ENCODE measurements at places on chromosomes 2 and 18.

- DNase-seq: no peak
Measured at GRCh38 chr2:66555501-66556324, 120.8 kb downstream of the MEIS1 start.

DNA sequence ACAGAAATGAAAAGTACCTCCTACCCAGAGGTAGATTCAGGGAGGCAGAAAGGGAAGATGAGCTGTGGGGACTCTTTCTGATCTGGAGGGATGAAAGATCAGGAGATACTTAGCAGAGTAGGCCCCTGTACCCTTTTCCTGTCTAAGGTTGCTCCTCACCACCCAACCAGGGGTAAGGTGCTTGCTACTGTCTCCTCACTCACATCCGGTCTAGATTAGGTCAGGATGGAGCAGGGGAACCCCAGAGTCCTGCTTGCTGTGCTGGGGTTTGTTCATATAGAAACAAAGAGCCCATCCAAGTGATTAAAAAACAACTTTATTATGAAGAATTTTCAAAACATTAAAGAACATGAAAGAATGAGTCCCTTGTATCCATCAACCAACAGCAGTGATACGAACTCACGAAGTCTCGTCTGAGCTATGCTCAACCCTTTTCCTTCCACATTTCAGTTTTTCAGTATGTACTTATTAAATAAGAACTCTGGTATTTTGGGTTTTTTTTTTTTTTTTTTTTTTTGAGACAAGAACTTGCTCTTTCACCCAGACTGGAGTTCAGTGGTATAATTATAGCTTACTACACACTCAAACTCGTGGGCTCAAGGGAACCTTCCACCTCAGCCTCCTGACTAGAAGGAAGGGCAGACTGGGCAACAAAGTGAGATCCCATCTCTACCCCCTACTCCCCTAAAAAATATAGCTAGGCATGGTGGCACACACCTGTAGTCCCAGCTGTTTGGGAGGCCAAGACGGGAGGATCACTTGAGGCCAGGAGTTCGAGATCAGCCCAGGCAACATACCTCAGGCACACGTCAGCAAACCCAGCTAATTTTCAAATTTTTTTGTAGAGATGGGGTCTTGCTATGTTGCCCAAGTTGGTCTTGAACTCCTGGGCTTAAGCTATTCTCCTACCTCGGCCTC is 28.5 kb upstream of the MCFD2 start:
- DNase-seq: no peak

DNA sequence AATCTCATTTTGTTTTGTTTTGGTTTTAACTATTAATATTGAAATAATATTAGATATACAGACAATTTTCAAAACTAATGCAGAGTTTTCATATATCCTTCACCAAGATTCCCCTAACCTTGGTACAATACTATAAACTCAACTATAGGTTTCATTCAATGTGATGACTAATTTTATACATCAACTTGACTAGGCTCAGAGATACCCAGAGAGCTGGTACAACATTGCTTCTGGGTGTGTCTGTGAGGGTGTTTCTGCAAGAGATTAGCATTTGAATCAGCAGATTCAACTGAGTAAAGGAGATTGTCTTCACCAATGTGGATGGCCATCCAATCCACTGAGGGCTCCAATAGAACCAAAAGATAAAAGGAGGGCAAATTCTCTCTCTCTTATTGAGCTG is 221.3 kb upstream of the CRIM1 start:
- DNase-seq: no peak

DNA sequence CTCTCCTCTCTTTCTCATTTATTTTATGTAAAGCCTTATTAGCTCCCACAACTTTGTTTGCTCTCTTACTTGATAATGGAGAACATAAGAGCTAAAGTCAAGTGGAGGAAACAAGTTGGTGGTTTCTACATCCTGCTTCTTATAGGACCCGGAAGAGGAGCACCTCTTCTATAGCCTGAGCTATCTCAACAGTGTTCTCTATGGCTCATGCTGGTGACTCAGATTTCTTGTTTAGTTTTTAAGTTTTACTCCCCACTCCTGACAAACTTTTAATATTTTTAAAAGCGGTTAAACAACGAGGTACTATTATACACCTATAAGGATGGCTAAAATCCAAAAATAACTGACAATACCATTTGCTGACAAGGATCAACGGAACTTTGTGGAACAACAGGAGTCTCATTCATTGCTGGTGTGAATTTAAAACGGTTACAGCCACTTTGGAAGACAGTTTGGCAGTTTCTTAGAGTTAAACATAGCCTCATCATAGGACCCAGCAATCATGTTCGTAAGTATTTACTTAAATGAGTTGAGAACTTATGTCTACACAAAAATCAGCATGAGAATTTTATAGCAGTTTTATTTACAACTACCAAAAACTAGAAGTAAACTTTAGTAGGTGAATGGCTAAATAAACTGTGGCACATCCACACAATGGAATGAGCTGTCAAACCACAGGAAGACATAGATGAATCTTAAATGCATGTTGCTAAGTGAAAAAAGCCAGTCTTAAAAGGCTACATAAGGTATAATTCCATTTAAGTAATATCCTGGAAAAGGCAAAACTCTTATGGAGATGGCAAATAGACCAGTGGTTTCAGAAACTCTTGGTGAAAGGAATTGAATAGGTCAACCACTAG is 12.7 kb upstream of the CDC42EP3 start:
- no peak for DNase-seq

DNA sequence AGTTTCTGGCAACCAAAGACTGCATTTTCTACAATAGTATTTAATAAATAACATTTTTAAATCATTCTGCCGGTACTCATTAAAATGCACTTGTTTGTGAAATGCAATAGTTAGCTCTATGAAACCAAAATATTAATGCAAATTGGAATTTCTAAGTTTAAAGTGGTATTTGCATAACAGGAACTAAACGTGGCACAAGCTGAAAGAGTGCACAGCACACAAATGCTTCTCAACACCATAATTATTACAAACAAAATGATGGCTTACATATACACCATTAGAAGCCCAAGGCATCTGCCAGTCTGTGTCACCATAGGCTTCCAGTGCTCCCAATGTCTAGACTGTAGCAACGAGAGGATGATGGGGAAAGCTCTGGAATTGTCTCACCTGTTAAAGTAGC is 280.5 kb downstream of the TCF4 start:
- DNase-seq: no peak

DNA sequence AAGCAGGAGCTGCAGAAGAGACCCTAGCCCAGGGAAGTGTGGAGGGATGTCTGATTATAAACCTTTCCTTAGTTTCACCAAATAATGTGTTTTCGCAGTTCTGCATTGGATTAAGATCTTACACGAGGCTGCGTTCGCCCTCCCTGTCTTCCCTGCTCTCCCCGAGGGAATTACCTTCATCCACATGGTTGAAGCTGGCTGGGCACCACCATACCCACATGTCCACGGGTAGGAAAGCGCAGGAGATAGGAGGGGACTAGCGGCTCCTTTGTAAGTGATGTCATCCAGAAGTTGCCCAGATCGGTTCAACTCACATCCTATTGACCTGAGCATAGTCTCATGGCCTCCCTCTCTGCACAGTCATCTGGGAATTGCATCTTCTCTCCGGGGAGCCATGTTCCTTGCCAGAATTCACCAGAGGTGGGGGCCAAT is 1.1 kb downstream of the TTL start:
- DNase-seq: peak; percentile 46

DNA sequence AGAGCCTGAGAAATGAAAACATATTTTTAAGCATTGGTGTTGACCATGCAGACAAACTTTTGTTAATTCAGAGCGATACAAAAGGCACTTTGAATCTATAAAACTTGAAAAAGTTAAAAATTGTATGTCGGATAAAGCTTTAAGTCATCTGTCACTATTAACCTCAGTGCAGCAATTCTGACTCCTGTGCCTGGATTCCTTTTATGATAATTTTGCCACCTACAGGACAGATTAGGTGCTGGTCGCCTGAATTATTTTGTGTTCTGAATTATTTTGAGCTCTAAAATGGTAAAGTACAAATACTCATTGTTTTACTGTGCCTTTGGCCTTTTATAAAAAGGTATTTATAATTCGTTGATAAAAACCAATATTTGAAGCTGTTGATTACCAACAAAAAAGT is 19.4 kb upstream of the RNF138 start:
- no peak for DNase-seq

DNA sequence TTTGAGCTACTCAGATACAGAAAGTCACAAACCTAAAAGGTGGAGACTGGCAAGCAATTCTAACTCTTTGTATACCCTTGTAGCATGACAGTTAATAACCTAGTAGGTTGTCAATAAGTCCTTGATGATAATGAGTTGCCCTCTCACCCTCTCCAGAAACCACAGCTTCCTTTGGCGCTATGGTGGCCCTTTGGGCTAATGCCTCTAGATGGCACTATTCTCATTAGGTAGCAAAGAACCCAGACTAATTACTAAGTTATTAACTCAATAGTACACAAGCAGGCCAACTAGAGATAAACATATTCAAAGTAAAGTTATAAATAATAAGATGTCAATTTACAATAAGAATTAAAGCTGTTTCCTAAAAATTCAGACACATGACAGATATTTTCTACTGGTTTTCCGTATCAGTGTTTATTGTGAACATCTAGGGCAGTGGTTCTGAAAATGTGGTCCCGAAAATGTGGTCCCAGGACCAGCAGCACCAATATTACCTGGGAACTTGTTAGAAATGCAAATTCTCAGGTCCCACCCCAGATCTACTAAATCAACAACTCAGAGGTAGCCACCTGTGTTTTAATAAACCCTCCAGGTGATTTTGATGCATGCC is 41.1 kb downstream of the LDAH start:
- DNase-seq: peak; percentile 28

- no peak for DNase-seq
Measured at GRCh38 chr2:239324456-239324855, 76.4 kb downstream of the HDAC4 start.

DNA sequence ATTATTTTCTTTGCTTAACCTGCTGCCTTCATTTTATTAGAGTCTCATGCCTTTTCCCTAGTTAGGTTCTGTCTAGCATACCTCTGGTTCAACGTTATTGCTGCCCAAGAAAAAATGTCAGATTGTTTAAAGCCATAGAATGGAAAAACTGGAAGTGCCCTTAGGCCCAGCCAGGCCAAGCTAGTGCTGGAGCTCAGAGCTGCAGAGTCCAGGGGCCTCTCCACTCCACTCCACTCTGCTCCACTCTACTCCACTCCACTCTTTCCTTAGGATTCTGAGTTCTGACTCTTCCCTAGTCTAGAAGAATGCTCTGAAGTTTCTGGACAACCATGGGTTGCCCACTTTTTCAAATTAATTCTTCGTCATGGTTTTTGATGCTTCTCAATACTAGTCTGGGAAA is 155.6 kb downstream of the SETBP1 start:
- DNase-seq: no peak

DNA sequence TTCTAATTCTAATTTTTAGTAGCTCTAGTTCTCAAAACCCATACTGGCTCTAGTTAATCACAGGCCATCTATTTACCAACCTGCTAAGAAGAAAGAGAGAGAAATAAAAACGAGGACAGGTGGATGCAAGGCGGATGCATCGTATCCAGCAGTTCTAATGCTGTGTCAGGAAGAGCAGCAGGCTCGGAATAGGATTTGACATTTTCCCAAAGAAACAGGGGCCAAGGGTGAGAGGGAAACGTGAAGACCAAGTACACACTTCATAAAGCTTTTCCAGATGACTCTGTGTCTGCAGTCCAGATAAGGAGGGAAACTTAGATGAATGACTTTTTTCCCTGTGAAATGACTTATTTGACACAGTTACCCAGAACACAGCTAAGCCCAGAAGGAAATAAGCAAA is 117.5 kb downstream of the ESCO1 start:
- no peak for DNase-seq

DNA sequence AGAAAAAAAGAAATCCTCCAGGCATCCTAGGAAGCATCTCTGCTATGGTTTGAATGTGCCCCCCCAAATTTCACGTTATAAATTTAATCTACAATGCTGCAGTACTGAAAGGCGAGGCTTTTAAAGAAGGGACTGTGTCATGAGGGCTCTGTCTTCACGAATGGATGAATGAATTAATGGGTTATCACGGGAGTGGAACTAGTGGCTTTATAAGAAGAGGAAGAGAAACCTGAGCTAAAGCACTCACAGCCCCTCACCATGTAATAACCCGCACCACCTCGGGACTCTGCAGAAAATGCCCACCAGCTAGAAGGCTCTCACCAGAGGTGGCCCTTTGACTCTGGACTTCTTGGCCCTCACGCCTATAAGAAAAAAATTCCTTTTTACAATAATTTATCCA is 27.6 kb downstream of the RNU4ATAC start:
- no peak for DNase-seq

DNA sequence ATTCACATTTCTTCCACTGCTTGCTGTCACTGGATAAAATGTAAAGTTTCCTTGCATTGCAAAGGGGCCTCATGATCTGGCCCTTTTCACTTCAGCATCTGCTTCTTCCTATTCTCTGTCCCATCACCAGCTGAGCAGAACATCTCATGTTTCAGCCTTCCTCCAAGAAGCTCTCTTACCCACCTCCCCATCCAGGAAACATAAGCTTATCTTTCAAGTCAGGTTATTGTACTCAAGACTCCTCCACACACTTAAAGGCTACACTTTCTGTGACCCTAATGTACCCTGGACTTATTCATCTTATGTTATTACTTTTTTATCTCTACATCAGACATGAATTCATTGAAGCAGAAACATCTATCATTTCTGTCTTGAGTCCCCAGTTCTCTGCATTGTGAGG is 230.5 kb downstream of the PMAIP1 start:
- no peak for DNase-seq

DNA sequence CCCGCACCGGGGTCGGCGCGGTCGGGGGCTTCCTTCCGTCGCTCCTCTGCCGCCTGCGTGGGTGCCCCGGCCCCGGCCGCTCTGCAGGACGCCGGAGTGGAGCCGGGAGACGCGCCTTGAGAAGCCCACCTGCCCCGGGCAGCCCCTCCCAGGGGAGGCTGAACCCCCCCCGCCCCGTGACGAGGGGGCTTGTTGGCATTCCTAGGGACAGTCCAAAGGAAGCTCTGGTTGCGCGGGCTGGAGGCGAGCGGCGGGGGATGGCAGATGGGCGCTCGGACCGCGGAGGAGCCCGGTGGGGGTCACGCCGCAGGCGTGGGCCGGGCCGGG is 133.5 kb upstream of the MGAT5 start:
- DNase-seq: peak; percentile 49

DNA sequence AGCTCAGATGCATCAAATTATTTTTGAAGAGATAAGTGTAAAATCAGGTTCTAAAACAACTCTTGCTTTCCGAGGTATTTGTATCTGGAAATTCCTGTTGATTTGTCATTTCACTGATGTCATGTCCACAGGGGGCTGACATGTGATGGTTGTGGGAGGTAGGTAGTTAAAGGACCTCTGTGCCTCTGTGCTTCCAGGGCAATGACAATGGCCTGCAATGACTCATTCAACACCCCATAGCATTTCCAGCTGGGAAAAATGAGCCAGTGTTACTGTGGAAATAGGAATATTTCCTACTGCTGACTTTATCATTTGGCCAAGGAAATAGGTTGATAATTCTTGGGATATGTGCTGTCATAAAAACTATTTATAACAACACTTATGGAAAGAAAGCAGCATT is 86.2 kb upstream of the CCDC195 start:
- no peak for DNase-seq

- peak; percentile 85 for DNase-seq
Measured at GRCh38 chr2:32946314-32947075, at the start of gene LTBP1. Gene LTBP1, plus strand, starts transcription at chr2:32946953. Its CDS starts 372 bp downstream, at chr2:32947325.
